ENCODE measurements at places on chromosomes 13 and 19.
A peak's percentile ranks its signal among the peaks of the same experiment; 100 is the strongest.

- no peak overlapping the region for H3K27ac ChIP-seq
- H3K4me3 ChIP-seq = no peak overlapping the region
- H3K4me1 ChIP-seq = no peaks in the 10 kb centered on the region
- H3K36me3 ChIP-seq = no peaks in the 10 kb centered on the region
- DNase-seq = no peak
Observed at GRCh38 chr13:55981381-55981780, 1159.3 kb upstream of the PRR20A start.

DNA sequence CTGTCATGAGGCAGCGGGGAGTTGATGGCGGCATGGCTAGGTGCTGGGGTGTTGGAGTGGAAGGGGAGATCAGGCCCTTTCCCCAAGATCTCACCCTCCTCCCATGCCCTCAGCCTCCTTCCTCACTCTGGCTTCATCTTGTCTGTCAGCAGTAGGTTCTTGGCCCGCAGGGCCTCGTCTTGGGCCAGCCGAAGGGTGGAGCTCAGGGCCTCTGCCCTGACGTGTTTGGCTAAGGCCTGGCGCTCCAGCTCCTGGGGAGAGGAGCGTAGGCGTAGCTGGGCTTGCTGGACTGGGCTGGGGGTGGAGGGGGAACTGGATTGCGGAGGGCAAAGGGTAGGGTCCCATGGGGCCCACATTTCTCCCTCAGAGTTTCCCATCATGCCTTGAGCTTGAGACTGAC is 23.2 kb downstream of the TSKS start:
- no peak for DNase-seq
- peaks cover 7% of the 10 kb centered on the region for H3K4me1 ChIP-seq
- H3K36me3 ChIP-seq = no peaks in the 10 kb centered on the region
- H3K4me3 ChIP-seq = no peak overlapping the region
- H3K27me3 ChIP-seq = peaks cover 2% of the 10 kb centered on the region

DNA sequence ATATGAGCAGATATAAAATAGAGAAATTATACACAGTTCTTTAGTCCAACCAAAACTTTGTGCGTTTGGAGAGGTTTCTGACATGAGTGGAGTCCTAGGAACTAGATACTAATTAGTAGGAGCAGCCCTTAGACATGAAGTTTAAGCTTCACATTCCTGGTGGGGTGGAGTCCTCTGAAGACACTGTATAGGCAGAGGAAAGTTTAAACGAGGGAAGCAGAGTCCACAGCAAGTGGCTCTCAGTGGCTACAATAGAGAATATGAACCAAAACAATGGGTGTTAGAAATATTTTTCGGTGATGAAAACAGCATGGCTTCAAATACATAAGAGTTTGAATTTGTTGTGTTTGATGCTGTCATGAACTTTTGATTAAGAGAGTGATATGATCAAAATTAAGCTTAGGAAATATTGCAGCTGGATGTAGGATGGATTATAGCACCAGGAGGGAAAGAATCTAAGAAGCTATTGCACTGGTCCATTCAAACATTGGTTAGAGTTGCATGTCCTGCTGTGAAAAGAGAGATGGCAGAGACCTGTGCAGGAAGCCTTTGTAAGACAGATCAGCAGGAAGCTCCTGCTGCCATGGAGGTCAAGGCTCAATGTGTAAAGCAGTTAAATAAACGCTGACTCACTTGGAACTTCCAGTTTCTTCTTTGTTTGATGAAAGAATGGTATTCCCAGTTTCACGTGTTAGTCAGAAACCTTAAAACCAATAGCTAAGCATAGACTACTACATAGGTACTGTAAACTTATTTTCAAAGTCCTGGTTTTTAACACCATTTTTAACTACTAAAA is 175.2 kb downstream of the TDRD3 start:
- H3K27ac ChIP-seq = no peak overlapping the region
- H3K27me3 ChIP-seq = no peaks in the 10 kb centered on the region
- no peak for DNase-seq
- H3K4me3 ChIP-seq = no peak overlapping the region
- peaks cover 25% of the 10 kb centered on the region for H3K36me3 ChIP-seq

GRCh38 chr13:35741657-35742056 is 265.2 kb upstream of the MAB21L1 start:
- H3K4me1 ChIP-seq = no peaks in the 10 kb centered on the region
- no peak overlapping the region for H3K27ac ChIP-seq
- DNase-seq = no peak
- H3K36me3 ChIP-seq = no peaks in the 10 kb centered on the region
- H3K27me3 ChIP-seq = peaks cover 3% of the 10 kb centered on the region

GRCh38 chr19:9862938-9863337 is 27.8 kb downstream of the PIN1 start:
- H3K27me3 ChIP-seq = no peaks in the 10 kb centered on the region
- peak overlapping the region; percentile 95 for H3K27ac ChIP-seq
- no peaks in the 10 kb centered on the region for H3K36me3 ChIP-seq
- peak overlapping the region; percentile 85 for H3K4me3 ChIP-seq
- peaks cover 85% of the 10 kb centered on the region for H3K4me1 ChIP-seq
- DNase-seq = no peak

DNA sequence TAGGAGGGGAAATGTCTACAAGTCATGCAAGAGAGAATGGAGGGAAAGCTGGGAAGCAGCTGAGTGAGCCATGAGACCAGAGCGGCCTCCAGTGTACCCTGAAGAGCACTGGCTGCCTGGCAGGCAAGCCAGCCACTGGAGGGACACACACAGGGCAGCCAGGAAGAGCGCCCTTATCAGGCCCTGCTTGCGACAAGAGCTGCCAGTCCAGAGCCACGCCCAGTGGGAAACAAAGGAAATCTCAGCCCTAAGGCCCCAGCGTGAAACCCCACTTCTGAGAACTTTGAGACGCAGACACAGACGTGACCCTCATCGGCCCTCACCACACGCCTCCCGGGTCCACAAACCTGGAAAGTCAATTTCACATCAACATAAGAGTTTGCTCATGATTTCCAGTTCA is 105.0 kb downstream of the STK24 start:
- peaks cover 26% of the 10 kb centered on the region for H3K4me1 ChIP-seq
- H3K27ac ChIP-seq = peak overlapping the region; percentile 29
- no peak overlapping the region for H3K4me3 ChIP-seq
- H3K27me3 ChIP-seq = no peaks in the 10 kb centered on the region

DNA sequence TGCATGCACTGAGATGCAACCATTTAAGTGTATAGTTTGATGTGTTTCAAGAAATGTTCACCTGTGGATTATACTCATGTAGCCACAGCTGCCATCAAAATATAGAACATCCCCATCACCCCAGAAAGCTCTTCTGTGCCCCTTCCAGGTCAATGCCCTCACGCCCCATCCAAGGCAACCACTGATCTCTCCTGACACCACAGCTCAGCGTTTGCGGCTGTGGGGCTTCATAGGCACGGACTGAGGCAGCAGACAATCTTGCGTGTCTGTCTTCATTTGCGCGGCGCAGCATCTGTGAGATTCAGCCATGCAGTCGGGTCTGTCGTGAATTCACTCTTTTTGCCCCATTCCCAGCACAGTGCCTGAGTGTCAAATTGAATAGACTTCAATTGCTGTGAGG is 153.8 kb upstream of the UQCRFS1 start:
- H3K36me3 ChIP-seq = no peaks in the 10 kb centered on the region
- no peak overlapping the region for H3K4me3 ChIP-seq
- H3K4me1 ChIP-seq = peaks cover 2% of the 10 kb centered on the region

GRCh38 chr19:15452111-15453047 is 2.6 kb upstream of the WIZ start:
- H3K27me3 ChIP-seq = no peaks in the 10 kb centered on the region
- H3K27ac ChIP-seq = no peak overlapping the region

DNA sequence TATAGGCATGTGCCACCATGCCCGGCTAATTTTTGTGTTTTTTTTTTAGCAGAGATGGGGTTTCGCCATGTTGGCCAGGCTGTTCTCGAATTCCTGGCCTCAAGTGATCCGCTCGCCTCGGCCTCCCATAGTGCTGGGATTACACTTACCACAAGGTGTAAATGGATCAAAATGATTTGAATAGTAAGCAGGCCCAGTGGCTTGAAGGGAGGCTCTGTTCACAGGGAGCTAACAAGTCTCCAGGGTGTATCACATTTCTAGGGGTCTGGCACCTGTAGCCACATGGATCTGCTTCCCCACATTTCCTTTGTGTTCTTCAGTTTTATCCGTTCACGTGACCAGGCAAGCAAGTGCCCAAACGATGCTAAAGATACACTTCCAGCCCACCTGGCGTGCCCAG is 13.5 kb upstream of the CNFN start:
- no peaks in the 10 kb centered on the region for H3K27me3 ChIP-seq
- H3K36me3 ChIP-seq = no peaks in the 10 kb centered on the region
- H3K4me1 ChIP-seq = peaks cover 28% of the 10 kb centered on the region

DNA sequence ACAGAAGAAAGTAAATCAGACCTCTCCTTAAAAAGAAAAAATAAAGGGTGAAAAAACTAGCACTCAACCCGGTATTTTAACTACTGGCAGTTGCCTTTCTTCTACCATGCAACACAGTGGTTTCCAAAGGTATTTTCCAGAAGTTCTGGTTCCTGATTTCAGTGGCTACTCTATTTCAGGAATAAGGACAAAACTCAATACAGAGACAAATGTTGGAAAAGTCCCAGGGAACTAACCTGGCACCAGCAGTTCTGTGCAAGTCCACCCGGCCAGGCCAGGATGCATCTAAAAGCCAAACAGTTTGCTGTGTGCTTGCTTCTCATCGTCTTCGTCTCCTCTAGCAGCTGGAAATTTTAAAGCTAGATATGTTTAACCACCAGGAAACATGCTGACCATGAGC is 52.5 kb downstream of the FOXO1 start:
- peaks cover 58% of the 10 kb centered on the region for H3K4me1 ChIP-seq
- H3K4me3 ChIP-seq = peak overlapping the region; percentile 87
- H3K36me3 ChIP-seq = no peaks in the 10 kb centered on the region
- peak overlapping the region; percentile 99 for H3K27ac ChIP-seq

DNA sequence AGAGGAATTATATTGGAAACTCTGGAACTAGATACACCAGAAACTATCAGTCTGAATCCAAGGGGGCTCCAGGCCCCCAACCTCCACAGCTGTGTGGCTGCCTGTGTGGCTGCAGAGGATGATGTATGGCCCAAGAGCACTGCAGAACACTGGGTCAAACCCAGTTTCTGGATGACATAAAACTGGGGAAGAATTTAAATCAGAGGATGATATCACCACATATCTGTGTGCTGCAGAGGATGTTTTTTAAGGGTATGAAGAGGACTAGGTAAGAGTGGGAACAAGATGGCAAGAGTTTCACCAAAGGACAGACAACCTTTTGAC is 226.4 kb downstream of the SUCLA2 start:
- no peak overlapping the region for H3K27ac ChIP-seq
- no peak overlapping the region for H3K4me3 ChIP-seq
- H3K27me3 ChIP-seq = peaks cover 24% of the 10 kb centered on the region
- peaks cover 2% of the 10 kb centered on the region for H3K4me1 ChIP-seq
- no peak for DNase-seq

- DNase-seq = no peak
- H3K27me3 ChIP-seq = no peaks in the 10 kb centered on the region
- H3K4me1 ChIP-seq = peaks cover 4% of the 10 kb centered on the region
- peak overlapping the region; percentile 3 for H3K27ac ChIP-seq
- peaks cover 84% of the 10 kb centered on the region for H3K36me3 ChIP-seq
Observed at GRCh38 chr19:52660981-52661380, 22.8 kb upstream of the ZNF83 start.

DNA sequence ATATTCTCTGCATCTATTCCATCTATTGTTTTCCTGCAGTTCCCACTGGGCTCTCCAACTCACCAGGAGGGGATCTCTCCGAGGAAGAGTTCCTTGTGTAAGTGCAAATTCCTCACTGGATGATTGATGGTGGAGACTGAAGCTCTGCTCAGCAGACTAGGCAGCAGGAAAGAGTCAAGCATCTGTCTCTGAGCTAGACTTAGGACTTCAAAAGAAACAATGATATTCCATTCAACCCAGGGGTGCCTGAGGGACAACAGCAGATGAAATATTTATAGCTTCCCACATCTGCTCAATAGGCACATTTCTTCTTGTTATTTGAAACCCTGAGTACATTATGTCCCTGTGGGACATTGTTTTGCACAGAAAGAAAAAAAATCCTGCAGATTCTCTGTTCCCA is at the start of the genes OR7A5 and OR7C1:
Gene OR7A5 (minus strand): TSS at position 175 of the 400 bp plus-strand sequence. CDS start 6,944 bp downstream, outside the sequence.
Gene OR7C1 (minus strand): TSS at position 175 of the 400 bp plus-strand sequence. CDS start 35,049 bp downstream, outside the sequence.
- H3K27me3 ChIP-seq = peaks cover 7% of the 10 kb centered on the region
- no peaks in the 10 kb centered on the region for H3K4me1 ChIP-seq
- no peaks in the 10 kb centered on the region for H3K36me3 ChIP-seq
- DNase-seq = no peak

- H3K36me3 ChIP-seq = peaks cover 6% of the 10 kb centered on the region
- peak; percentile 44 for DNase-seq
- peak overlapping the region; percentile 93 for H3K4me3 ChIP-seq
- H3K27me3 ChIP-seq = no peaks in the 10 kb centered on the region
- peaks cover 24% of the 10 kb centered on the region for H3K4me1 ChIP-seq
Observed at GRCh38 chr19:56141417-56141993, 418 bp downstream of the ZNF444 start.

- H3K4me3 ChIP-seq = no peak overlapping the region
- no peaks in the 10 kb centered on the region for H3K36me3 ChIP-seq
- no peak overlapping the region for H3K27ac ChIP-seq
- H3K4me1 ChIP-seq = no peaks in the 10 kb centered on the region
Observed at GRCh38 chr19:31181535-31181934, 167.7 kb downstream of the TSHZ3 start.

GRCh38 chr19:2983351-2984214 is 6.2 kb downstream of the TLE6 start:
- H3K36me3 ChIP-seq = no peaks in the 10 kb centered on the region
- peaks cover 10% of the 10 kb centered on the region for H3K4me1 ChIP-seq
- no peak for DNase-seq
- H3K4me3 ChIP-seq = no peak overlapping the region
- H3K27ac ChIP-seq = no peak overlapping the region
- H3K27me3 ChIP-seq = peaks cover 13% of the 10 kb centered on the region

- no peak for DNase-seq
- H3K4me3 ChIP-seq = no peak overlapping the region
- no peaks in the 10 kb centered on the region for H3K27me3 ChIP-seq
- no peak overlapping the region for H3K27ac ChIP-seq
- H3K36me3 ChIP-seq = no peaks in the 10 kb centered on the region
Observed at GRCh38 chr13:107548338-107548737, 667.0 kb downstream of the LIG4 start.

GRCh38 chr13:37640499-37640898 is 41.9 kb upstream of the POSTN start:
- H3K4me1 ChIP-seq = no peaks in the 10 kb centered on the region
- no peaks in the 10 kb centered on the region for H3K27me3 ChIP-seq
- no peaks in the 10 kb centered on the region for H3K36me3 ChIP-seq
- no peak for DNase-seq

- H3K4me1 ChIP-seq = peaks cover 6% of the 10 kb centered on the region
- H3K36me3 ChIP-seq = no peaks in the 10 kb centered on the region
- no peaks in the 10 kb centered on the region for H3K27me3 ChIP-seq
- H3K4me3 ChIP-seq = no peak overlapping the region
- H3K27ac ChIP-seq = no peak overlapping the region
- no peak for DNase-seq
Observed at GRCh38 chr19:13085666-13086065, 17.0 kb downstream of the LYL1 start.

- no peak for DNase-seq
- peaks cover 15% of the 10 kb centered on the region for H3K36me3 ChIP-seq
- peaks cover 6% of the 10 kb centered on the region for H3K4me1 ChIP-seq
Observed at GRCh38 chr19:33132021-33132420, at the start of gene WDR88. Gene WDR88 (plus strand): TSS chr19:33132114. CDS start chr19:33132170, 56 bp downstream.

All from naive thymus-derived CD8-positive, alpha-beta T cell (primary cell).